ENCODE measurements at places on chromosomes 3 and 15.

DNA sequence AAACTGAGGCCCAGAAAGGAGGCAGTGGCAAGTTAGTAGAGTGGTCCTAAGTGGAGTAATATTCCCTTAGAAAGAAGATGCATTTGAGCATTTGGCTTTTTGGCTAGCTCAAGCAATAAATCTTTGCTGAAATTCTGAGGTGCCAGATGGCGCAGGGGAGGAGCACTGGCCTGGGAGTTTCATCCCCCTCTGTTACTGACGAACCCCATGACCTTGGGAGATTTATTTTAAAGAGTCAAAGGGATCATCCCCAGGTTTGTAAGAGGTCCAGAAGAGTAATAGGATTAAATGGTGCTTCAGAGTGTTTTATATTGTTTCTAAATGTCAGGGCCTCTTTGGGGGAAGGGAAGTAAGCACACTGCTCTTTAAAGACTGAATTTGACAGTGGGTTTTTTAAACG, 85.1 kb upstream of the PIAS1 start:
- DNase-seq = no peak

- DNase-seq = no peak
Measured at GRCh38 chr15:75356006-75356405, 9.2 kb downstream of the NEIL1 start.

DNA sequence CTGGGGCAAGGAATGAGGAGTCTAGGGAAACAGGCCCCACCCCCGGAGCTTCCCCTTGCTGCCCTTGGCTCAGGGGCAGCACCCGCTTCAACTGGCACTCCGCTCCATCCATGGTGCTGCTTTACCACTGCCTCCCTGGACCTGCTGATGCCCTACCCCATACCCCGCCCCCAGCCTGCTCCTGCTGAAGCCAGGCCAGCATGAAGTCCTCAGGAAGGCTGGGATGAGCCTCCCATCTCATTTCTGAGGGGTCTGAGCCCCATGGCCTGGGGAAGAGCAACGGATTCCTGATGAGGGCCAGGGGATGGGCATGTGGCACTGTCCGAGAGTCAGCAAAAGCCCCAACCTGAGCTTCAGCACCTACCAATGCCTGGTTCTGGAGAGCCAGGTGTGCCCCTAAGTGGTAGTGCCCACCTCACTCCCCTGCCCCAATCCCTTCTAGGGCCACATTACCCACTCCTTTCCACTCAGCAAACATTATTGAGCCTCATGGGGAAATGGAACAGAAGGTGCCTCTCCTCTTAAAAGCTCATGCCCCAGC, 21.0 kb downstream of the SEC61A1 start:
- no peak for DNase-seq

- DNase-seq = no peak
Measured at GRCh38 chr3:74518610-74519009, 95.8 kb downstream of the CNTN3 start.

- DNase-seq = no peak
Measured at GRCh38 chr15:80811781-80812315, 32.7 kb downstream of the CEMIP start.

DNA sequence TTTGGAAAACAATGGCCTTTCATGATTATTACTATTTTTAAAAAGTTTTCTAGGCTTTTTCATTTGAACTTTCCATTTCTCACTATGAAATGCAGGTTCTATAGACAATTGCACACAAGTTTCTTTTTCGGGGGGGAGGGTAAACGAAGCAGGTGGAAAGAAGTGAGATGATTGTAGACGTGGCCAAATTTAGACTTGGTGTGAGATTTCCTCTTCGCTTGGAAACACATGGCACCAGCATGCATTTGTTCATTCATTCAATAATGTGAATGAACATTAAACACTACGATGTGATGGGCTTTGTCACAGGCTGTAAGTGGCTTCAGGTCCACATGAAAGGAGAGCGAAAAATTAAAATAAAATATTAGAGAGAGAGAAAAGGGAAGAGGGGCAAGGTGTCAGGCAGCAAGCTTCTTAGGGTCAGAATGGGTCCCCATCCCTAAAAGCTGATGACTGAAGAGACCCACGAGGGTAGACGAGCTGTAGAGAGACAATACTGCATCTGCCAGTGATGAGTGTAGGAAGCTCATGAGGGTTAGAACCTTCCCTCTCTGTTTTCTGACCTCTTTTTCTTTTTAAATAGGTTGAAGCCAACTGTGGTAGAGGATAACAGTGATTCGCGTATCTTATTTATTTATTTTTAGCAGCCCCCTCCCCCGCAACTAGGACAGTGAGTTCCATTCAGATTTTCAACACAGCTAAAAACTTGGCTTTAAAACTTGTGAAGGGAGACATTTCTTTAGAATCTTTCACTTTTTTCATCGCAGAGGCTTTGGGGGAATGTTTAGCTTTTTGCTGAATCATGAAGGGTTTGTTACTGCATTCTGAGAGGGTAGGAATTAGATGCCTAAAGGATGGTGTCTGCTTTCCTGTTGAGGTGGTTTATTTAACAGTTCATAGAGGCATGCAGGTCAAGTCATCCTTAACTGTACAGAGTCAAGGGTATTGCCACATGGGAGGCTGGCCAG, 36.2 kb downstream of the GAP43 start:
- no peak for DNase-seq

DNA sequence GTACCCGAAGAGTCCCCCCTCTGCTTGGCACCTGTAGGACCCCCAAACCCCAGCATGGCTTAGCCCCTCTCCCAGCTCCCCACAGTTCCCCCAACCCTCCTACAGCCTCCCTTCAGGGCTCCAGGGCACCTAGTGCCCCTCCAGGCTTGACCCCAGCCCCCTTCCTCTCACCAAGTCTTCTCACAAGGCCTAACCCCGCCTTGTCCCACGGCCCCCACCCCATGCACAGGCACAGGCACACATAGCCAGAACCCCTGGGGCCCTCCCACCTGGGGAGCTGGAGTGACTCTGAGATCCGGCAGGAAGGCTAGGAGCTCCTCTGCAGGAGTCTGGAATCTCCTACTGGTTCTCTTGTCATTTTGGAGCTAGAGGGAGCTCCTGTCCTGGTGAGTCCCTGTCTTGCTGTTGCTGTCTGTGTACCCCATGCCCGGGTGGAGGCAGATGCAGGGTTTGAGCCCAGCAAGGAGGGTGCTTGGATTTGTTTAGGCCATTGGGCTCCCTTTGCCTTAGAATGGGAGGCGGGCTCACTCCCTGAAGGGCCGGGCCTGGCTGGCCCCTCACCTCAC, 39.6 kb downstream of the KLF13 start:
- DNase-seq = no peak

GRCh38 chr3:116270056-116270455, 175.2 kb downstream of the LSAMP start:
- no peak for DNase-seq

GRCh38 chr15:23854912-23855659, 168.0 kb upstream of the NDN start:
- no peak for DNase-seq

- no peak for DNase-seq
Measured at GRCh38 chr3:45940781-45941365, 2.4 kb upstream of the CXCR6 start.

GRCh38 chr3:131608296-131608695, 105.5 kb upstream of the MRPL3 start:
- no peak for DNase-seq

DNA sequence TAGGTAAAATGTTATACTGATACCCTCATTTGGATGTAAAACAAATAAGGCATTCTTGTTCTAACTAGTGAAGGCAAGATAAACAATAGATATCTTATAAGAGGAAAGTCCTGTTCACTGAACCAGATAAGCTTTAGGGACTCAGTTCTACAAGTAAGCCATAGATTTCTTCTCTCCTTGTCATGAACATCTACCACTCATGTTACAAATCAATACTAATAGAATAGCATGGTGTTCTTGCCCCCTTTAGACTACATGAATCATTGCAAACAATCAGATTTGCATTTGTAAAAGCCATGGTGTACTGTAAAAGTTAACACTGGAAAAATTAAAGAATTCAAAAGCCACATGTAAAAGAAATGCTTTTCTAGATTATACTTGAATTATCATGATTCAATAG, 500.1 kb downstream of the NLGN1 start:
- DNase-seq = no peak

DNA sequence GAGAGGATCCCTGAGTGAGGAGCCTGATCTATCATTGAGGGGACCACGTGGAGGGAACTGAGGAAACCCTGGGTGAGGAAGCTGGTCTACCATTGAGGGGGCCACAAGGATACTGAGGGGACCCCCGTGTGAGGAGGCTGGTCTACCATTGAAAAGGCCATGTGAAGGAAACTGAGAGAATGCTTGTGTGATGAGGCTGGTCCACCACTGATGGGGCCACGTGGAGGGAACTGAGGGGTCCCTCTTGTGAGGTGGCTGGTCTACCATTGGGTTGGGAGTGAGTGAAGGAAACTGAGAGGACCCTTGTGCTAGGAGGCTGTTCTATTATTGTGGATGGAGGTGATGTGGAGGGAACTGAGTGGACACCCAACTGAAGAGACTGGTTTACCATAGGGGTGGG, 161.3 kb downstream of the FBLN2 start:
- DNase-seq = no peak

GRCh38 chr15:41438206-41438605, 21.3 kb downstream of the RTF1 start:
- no peak for DNase-seq

DNA sequence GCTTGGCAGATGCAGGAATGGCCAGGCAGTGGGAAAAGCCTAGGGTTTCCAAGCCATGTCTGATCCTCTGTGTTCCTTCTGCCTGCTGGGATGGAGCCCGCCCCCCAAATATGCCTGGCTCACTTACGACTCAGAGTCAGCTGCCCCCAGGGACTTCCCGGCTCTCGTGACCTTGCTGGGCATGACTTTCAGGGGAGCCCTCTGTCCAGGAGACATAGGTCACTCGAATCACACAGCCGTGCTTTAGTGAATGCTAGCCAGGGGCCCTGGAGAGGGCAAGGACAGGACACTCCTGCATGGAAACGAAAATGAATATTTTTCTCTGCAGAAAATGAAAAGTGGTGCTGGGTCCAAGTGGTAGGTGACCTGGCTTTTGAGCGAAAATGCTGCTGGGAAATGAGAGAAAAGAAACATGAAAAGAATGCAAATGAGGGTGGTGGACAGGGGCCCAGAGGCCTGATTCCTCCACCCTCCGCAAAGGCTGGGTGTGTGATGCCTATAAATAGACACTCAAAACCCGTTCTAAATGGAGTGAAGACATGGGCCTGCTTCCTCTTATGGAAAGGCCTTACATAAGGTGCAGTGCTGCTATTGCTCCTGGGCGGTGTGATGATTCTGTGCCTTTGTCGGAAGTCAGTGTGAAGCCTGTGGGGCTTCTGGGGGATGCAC, 107.4 kb downstream of the APBA2 start:
- no peak for DNase-seq

DNA sequence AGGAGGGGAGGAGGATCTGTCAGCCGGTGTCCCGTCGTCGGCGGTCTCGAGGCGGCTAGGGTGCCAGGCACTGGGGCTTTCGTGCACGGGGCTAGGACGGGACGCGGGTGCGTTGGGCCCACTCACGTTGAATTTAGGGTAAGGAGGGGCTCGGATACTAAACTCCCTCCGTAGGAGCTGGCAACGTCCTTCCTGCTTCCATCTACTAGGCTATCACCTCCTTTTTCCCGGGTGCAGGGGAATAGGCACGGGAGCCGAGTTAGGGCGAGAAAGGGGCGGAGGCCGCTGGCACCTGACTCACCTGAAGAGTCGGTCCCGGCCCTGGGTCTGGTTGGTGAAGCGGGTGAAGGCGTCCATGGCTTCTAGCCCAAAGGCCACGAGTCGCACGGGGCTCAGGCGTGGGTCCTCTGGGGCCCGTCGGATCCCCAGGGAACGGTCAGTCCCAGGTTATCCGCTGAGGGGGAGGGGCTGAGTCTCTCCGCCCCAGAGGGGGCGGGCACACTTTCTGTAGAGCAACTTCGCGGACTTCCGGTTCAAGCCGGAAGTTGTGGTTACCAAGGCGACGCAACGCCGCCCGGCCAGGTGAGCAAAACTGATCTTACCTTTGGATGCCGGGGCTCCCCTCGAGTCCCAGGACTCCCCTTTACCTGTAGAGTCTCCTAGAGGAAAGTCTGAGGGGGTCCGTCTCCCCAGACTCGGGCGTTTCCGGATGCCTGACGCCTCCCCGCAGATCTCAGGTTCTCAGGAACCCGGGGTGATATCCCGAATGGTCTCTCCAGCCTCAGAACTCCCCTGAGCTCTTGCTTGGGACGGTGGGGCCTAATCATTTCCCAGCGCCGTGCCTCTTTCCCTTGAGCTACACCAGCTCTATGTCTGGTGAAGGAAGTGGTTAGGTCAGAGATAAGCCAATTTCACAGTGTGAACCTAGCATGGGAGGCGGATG, at the start of the genes PEX11A and WDR93:
Gene PEX11A, minus strand, starts transcription at position 479 of the 943 bp plus-strand sequence. Its CDS starts 122 bp downstream, at position 357.
Gene WDR93, plus strand, starts transcription at position 536 of the 943 bp plus-strand sequence. CDS start 10,936 bp downstream, outside the sequence.
- DNase-seq = peak; percentile 60

GRCh38 chr15:71437919-71438318, 322.6 kb downstream of the THSD4 start:
- DNase-seq = no peak

- peak; percentile 45 for DNase-seq
Measured at GRCh38 chr15:74956648-74957475, at the start of gene RPP25. Gene RPP25, minus strand, starts transcription at chr15:74956772. Its CDS starts 189 bp downstream, at chr15:74956583.

GRCh38 chr3:107727102-107727501, 204.3 kb downstream of the BBX start:
- DNase-seq = no peak

GRCh38 chr3:162769564-162769963, 1273.0 kb downstream of the OTOL1 start:
- no peak for DNase-seq

GRCh38 chr15:61449186-61449702, 220.1 kb upstream of the RORA start:
- no peak for DNase-seq

DNA sequence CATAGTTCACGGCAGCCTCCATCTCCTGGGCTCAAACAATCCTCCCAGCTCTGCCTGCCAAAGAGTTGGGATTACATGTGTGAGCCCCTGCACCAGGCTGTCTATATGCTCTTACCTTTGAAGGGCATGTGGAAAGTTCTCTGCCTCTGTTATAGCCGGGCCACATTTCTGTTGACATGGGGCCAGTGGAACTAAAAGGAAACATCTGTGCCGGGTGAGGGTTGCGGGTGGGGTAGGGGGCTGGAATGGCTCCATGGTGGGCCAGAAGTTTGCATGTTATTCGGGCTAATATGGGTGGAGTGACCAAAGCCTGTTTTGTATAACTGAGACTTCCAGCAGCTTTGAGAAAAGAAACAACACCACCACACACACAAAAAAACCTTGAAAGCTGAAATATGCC, 8.3 kb upstream of the CLEC3B start:
- DNase-seq = no peak

DNA sequence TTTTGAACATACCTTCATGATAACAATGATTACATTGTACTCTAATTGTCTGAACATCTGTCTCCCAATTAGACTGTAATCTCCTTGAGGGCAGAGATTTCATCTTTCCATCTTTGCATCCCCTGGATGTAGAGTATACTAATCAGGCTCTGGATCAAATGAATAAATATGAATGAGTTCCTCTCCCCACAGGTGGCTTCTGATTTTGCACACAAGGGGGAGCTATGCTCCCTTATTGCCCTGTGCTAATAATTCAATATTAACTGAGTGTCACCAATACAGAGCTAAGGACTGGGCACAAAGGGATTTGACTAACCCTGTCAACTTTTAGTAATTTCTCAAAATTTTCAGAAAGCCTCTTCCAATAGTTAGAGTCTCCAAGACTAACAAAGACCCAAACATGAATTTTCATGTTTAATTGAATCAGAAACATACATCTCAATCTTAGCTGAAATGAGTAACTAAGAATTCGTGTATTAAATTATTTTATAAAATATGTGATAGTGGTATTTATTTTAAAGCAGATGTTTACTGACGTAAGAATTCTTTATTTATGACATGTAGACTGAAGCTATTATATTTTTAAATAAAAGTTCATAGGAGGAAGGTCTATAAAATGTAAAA, 3.0 kb downstream of the DUOXA1 start:
- no peak for DNase-seq
